Midbrain (tissue), 1 donor: ENCODE measurements at places on chromosomes 6 and 20.
A peak's percentile ranks its signal among the peaks of the same experiment; 100 is the strongest.

DNA sequence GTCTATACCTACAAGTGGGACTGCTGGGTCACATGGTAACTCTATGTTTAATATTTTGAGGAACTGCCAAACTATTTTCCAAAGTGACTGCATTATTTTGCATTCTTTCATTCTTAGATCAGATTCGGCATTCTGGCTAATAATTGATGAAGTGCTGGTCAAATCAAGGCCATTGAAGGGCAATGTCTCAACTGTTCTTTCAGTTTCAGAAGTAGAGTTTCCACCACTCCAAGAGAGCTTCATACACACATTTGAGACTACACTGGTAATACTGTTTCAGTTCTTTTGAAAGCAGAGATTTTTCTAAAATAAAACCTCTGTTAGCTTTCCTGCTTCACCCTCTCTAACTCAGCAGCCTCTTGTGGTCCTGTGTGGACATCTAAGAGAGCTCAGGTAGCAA is 154.5 kb downstream of the CFAP61 start:
- DNase-seq, result no peak

GRCh38 chr6:145036236-145036635 is 699.1 kb downstream of the EPM2A start:
- no peak for DNase-seq

GRCh38 chr20:7975851-7976414 is 35.7 kb upstream of the HAO1 start:
- no peak for DNase-seq

DNA sequence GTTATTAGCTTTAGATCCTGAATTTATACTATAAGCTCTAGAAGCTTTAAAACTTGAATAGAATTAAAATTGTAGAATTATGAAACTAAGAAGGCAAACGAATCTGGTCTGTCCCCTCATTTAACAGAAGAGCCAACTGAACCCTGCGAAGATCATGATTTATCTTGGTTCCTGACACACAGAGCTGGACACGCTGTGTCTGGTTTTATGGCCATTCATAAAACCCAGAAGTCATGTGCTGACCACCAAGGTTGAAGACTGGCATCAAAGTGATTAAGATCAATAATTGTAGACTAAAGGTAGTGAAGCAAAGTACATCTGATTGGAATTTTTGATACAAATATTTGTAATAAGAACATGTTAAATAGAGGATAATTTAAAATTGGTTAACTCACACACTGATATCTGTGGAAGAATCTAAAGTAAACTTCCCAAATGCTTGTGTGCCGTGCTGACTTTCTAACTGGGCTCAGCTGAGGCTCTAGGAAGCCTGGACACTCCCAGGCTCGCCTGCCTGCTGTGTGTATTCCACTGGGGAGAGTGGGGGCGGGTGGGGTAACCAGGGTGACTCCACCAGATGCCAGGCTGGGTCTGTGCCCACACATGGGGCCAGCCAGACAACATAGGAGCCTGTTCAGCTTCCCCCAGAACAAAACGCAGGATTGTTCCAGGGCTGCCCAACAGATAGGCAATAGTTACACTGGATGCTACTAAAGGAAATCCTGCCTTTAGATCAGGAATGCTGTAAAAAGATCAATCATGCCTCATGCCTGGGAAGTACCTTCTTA is 42.1 kb upstream of the SLC22A3 start:
- peak; percentile 27 for DNase-seq

GRCh38 chr6:88666901-88667300 is 296.5 kb downstream of the RNGTT start:
- no peak for DNase-seq

- no peak for DNase-seq
Measured at GRCh38 chr6:43170417-43170930, 595 bp upstream of the SRF start.

DNA sequence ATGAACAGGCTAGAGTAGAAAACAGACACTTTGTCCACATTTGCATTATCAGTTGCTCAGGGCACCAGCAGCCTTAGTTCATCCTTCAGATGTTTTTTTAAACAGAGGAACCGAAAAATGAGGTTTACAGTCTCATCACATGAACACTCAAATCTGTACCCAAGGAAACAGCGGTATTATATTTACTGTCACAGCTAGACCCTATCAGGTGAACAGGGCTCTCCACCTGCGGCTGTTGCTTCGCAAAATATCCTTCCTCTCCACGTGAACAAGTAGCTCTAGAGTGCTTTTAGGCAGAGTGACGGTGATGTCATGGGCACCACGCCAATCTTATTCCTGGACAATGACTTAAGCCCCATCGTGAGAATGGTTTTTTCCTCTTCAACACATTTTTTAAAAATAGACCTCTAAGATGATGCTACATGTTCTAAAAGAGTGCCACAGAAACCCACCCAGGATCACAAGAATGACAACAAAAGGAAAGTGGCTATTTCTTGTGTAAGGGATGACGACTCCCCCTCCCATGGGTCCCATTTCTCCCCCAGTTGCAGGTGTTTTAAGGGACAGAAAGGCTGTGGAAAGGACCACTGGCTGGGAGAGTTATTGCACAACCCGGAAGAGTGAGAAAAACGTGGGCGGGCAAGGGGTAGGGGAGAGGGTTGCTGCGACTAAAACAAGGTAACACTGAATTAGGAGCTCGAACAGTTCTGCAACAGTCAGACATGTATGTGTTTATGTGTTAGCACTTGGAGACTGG is 77.7 kb downstream of the EFHC1 start:
- DNase-seq, result no peak

- DNase-seq, result no peak
Measured at GRCh38 chr6:134201716-134202115, 116.2 kb downstream of the SGK1 start.

- DNase-seq, result no peak
Measured at GRCh38 chr6:87484491-87484890, 11.7 kb downstream of the SLC35A1 start.

DNA sequence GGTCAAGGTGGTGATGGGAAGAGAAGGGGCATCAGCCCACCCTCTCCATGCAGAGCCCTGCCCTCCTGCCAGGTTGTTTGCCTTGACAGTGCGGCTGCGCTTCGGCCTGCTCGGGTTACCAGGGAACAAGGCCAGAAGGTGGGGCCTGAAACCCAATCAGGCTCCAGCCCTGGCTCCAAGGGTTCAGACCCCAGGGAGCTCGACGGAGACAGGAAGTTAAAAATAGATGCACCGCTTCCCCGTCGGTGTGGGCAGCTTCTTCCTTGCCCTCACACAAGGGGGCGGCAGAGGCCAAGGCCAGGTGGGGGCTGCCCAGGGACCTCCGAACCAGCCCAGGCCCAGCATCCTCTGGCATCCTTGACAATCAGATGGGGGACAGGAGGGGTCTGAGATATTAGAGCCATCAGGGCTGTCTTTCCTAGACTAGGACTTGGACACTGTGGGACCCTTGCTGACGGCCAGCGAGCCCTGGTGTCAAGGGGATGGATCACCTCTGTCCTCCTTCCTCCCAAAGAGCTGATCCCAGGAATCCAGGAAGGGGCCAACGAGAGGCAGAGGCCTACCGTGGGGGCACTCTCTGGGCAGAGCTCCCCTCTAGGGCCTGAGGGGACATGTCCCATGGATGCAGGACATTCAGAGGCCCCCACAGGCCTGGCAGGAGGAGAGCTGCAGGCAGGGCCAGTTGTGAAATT is 65.2 kb downstream of the RIPOR3 start:
- DNase-seq, result no peak

DNA sequence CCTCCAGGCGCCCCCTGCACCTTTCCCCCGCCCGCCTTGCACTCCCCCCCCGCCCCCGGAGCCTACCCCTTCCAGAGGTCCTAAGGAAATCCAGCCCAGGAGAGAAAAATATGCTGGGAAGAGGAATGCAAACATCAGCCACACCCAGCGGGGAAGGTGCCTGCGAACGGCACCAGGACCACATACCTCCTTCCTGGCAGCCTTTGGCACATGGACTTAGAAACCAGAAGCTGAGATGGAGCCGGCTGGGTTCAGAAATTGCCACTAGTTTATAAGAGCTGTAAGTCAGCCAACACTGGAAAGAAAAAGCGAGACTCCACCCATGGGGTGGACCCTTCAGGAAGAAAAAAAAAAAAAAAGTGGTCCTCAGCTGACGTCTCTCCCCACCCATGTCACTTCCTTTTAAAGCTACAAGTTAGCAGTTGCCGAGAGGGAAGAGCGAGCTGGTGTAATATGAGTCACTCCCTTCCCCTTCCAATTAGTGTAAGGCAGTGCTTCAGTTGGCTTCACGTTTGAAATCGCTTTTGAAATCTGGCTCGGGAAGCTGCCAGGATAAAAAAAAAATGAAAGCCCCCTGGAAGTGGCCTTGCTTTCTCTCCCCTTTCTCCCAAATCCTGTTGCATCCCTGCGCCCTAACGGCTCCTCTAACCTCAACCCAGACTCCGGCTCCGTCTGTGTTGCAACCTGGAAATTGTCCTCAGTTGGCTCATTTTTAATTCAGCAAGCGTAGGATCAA is at the start of gene AGPAT4:
AGPAT4 (minus strand) TSS at position 310 of the 736 bp plus-strand sequence. CDS start 41,848 bp downstream, outside the sequence.
- peak; percentile 79 for DNase-seq

DNA sequence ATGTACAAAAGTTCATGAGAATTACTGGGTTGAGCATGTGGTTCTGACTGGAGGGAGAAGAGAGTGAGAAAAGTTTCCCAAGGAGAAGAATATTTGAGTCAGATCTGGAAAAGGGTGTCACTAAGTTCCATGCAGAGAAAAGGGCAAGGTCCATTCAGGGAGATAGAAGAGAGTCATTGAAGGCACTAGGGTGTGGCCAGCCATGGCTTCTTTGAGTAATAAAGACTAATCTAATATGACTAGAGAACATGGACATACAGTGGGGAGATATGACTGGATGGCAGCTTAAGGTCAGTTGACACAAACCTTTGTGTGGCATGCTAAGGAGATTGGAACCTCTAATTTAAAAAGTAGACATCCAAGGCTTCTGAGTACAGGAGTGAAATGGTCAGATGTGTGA is 10.7 kb upstream of the SLC17A4 start:
- DNase-seq, result no peak

DNA sequence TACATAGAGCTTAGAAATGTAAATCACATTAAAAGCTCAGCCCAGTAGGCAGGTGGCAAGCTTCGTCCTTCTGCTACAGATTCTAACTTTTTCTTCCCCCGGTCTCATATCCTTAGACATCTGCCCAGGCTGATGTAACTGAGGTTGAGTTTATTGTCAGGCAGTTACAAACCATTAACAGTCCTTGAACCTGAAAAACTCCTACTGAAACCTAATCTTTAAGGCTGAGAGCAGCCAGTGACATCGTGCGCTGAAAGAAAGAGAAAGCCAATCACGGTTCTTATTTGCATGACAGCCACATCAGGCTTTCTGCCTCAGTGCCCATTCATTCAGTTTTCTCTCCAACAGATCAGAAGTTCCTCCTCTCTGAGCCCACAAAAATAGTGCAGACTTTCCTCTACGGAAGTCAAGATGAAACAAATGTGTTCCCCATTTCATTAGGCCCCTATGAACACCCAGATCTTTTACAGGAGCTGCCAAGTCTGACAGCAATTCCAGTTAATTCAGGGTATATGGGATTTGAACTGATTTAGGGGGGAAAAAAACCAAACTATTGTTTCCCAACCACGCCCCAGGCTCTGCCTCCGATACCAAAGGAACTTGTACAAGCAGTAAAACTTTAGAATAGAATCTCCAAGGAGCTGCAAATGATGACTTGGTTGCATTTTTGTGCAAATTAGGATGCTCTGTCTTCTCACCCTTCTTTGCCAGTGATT is at the start of gene NHSL1:
NHSL1 (minus strand) TSS at position 192 of the 716 bp plus-strand sequence. CDS start 204 bp downstream, outside the sequence.
- peak; percentile 49 for DNase-seq
